MV-4-11 (cell line): ENCODE measurements at places on chromosomes 4 and X.

DNA sequence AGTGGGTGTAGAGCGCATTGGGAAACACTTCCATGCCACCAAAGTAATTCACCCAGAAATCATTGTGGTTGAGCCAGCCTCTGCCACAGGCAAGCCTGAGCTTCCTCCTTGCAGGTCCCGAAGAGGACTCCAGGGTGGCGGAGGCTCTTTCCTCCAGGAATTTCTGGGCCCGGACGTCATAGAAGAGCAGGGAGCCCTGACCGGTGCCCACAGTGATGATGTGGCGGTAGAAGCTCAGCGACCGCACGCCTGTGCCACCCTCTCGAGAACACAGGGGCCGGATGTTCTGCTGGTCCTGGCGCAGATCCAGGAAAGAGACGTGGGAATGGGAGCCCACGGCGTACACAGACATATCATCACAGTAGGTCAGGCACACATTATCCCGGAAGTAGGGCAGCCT lies 1.3 kb downstream of the DCAF12L1 start:
- no peak for DNase-seq

GRCh38 chr4:128450326-128451120 lies 162.9 kb upstream of the PGRMC2 start:
- DNase-seq: peak; percentile 74

- peak; percentile 13 for DNase-seq
Observed at GRCh38 chr4:56681158-56681852, at the start of gene HOPX. Gene HOPX, minus strand, starts transcription at chr4:56681296. Its CDS starts 23,480 bp downstream, at chr4:56657816.

DNA sequence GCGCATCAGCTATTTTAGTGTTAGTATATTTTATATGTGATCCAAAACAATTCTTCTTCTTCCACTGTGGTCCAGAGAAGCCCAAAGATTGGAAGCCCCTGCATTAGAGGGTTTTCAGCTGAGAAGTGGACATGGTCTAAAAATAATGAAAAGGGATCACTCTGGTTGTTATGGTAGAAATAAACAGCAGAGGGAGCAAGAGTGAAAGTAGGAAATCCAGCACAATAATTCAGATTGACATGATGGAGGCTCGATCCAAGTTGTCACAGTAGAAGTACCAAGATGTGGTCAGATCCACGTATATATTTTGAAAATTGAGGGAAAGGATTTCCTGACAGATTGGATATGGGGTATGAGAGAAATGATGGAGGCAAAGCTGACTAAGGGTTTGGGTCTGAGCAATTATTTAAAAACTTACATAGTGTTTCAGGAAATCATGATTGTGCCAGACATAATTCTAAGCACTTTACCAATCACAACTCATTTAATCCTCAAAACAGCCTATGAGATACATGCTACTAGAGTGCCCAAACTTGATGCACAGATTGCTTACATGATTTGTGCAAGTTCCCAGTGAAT lies 17.0 kb upstream of the TMEM144 start:
- DNase-seq: peak; percentile 35

GRCh38 chr4:168514249-168514852 lies 17.5 kb downstream of the PALLD start:
- peak; percentile 19 for DNase-seq

- no peak for DNase-seq
Observed at GRCh38 chrX:94977986-94978385, 1304.0 kb downstream of the FAM133A start.

- no peak for DNase-seq
Observed at GRCh38 chrX:122869171-122869570, 314.9 kb upstream of the GRIA3 start.

DNA sequence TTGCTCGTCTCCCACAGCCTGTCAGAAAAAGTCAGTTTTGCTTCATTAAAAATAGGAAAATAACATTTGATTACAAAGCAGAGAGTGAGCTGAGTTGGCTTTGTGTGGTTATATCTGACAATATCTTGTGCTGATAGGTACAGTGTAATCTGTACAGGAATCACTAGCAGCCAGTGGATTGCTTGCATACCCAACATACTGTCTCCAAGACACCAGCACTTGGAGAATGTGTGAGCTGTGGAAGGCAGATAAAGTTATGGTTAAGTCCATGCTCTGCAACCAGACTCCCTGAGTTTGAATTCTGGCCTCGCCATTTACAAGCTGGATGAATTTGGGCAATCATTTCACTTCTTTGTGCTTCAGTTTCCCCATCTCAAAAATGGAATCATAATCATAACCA lies 57.5 kb upstream of the TMPRSS11F start:
- no peak for DNase-seq

- peak; percentile 24 for DNase-seq
Observed at GRCh38 chr4:15587649-15588048, 67.5 kb downstream of the FBXL5 start.

- no peak for DNase-seq
Observed at GRCh38 chr4:39613093-39613656, 25.5 kb downstream of the SMIM14 start.

DNA sequence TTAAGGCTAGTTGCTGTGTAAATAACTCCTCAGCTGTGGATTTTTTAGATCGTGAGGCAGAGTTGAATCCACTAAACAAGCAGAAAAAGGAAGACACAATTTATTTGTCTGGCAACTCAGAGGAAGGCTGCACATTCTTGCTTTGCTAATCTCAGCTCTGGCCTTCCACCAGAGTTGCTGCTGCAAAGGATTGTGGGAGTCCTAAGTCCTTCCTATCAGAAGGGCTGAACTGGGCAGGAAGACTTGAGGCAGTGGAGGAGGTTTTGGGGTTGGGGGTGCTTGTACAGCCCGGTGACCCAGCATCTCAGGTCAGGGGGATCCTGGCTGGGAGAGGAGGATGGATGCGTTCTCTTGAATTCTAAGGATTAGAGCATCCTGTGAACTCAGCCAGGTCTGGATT lies 11.0 kb upstream of the VSIG1 start:
- DNase-seq: no peak

DNA sequence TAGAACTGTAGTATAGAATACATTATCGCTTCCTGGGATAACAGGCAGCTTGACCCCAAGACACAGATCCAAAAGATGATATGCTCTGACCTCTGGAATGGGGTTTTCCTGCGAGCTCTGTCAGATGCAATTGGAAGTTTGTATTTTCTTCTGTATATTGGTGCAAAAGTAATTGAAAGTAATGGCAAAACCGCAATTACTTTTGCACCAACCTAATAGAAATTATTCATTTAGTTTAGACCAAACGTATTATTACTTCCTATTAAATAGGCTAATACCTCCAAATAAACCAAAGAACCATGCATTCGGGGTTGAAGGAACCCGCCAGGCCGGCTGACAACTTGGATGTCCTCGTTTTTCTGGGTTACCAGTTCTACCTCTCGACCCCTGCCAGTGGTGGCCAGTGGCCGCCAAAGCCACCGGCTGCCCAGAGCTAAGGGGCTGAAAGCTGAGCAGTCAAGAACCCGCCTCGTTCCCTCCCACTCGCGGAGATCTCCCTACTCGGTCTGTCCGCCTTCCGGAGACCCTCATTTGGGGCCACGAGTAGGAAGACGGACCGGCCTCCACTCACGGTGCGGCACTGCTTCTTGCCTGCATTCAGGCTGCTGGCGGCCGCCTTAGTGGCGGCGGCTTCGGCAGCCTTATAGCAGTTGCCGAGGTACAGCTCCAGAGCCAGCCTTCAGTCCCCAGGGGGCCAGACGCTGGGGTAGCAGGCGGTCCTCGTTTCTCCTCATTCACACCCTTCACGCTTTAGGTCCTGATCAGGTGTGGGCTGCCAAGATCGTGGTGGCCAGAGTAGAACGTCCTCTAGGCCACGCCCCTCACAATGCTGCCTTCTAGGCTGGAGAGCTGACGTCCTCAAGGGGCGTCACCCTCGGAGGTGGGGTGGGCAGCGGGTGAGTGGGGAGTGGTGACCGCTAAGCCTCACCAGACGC lies 121.9 kb downstream of the RBMX2 start:
- DNase-seq: no peak

GRCh38 chr4:90165883-90166282 lies 38.7 kb downstream of the CCSER1 start:
- no peak for DNase-seq

DNA sequence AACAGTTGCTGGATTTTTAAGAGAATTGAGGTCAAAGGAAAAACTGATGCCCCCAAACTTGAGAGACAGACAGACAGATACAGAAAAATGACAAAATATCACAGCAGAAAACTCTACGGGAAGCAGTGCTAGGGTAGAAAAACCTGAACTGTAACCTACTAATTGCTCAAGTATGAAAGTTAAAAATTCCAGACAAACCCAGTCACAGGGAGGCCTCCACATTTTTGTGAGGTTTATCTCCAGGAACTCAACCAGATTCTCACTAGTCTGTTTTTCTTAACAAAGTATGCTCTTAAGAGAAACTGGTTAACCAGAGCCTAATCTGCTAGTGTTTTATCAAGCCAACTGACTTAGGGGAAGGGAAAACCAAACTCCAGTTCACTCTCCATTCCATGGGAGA lies 19.9 kb upstream of the PPP3CA start:
- no peak for DNase-seq

DNA sequence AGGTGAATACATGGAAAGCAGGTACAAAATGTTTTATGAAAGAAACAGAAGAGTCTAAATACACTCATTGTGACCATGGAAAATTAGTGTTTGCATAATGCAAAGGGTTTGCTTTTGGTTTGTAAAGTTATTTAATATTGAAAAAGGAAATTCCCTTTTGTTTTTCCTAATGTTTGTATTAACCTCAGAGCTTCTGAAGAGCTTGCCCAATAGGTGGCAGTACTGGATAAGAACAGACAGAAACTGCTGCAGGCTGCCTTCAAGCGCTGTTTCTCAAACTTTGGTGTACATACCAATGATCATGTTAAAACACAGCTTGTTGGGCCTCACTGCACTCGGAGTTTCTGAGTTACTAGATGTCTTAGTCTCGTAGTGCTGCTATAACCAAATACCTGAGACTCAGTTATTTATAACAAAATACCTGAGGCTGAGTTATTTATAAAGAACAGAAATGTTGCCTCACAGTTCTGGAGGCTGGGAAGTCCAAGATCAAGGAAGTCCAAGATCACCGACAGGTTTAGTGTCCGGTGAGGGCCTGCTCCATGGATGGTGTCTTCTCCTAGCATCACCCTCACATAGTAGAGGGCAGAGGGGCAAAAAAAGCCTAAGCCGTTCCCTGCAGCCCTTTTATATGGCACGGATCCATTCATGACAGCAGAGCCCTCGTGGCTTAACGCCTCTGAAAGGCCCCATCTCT lies 54.2 kb downstream of the SUPT20HL2 start:
- DNase-seq: peak; percentile 59

- no peak for DNase-seq
Observed at GRCh38 chrX:68252664-68253063, 180.6 kb downstream of the OPHN1 start.

- DNase-seq: no peak
Observed at GRCh38 chr4:162102713-162103112, 61.1 kb downstream of the FSTL5 start.

DNA sequence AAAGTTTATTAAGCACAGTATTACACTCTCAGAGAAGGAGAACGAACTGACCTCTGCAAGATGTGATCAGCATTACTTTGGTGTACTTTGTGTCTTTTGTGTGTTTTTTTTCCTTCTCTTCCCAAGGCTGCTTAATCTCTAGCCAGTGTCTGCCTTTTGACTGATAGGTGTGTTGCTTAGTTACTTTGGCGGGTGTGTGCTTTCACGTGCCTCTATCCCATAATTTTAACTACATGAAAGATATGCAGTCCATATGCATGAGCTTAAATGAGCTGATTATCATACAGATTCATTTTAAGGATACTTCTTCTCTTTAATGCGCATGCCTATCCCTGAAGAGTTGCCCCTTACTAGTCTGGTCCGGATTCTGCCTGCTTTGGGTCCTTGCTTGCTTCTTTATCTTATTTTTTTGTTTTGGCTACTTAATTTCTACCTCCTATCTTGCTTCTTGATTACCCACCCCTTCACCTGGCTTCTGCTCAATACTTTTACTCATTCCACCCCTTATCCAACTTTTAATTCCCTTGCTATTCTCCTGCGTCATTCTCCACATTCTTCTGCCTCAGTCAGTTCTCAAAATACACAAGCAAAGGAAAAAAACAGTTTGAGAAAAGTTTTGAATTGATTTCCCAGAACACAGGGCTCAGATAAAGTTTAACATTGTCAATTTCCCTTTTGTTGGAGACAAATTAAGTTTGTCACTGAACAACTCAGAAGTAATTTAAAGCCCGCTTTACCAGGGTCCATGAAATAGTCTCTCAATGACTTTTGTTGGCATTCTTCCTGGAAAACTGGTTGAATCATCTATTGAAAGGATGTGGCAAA lies 182.0 kb downstream of the TENT5D start:
- DNase-seq: no peak

- no peak for DNase-seq
Observed at GRCh38 chrX:118720058-118720707, 7.2 kb upstream of the IL13RA1 start.

- DNase-seq: no peak
Observed at GRCh38 chrX:150361070-150361776, 1.9 kb upstream of the MAMLD1 start.

GRCh38 chrX:38699121-38699520 lies 102.1 kb upstream of the MID1IP1 start:
- no peak for DNase-seq
